KG1 (cell line): ENCODE measurements at places on chromosomes 2 and 18.

- peak; percentile 39 for DNase-seq
Observed at GRCh38 chr18:3604498-3605408, 154.8 kb downstream of the TGIF1 start.

GRCh38 chr2:36459725-36460137, 104.2 kb downstream of the CRIM1 start:
- no peak for DNase-seq

GRCh38 chr2:158042666-158043065, 59.0 kb upstream of the UPP2 start:
- DNase-seq, result no peak

GRCh38 chr2:184444217-184444616, 154.1 kb upstream of the ZNF804A start:
- DNase-seq, result no peak

- DNase-seq, result no peak
Observed at GRCh38 chr2:205702576-205702975, 20.3 kb downstream of the NRP2 start.

GRCh38 chr2:19046986-19047780, 311.2 kb downstream of the OSR1 start:
- DNase-seq, result no peak

GRCh38 chr2:29463181-29463900, 348.1 kb downstream of the CLIP4 start:
- DNase-seq, result no peak

- DNase-seq, result no peak
Observed at GRCh38 chr2:25174192-25174861, 5.9 kb upstream of the POMC start.

- no peak for DNase-seq
Observed at GRCh38 chr2:37560863-37561614, 110.4 kb downstream of the CDC42EP3 start.

GRCh38 chr2:48771241-48772014, 15.9 kb upstream of the LHCGR start:
- no peak for DNase-seq

- no peak for DNase-seq
Observed at GRCh38 chr2:188808947-188809355, 165.2 kb upstream of the COL3A1 start.

DNA sequence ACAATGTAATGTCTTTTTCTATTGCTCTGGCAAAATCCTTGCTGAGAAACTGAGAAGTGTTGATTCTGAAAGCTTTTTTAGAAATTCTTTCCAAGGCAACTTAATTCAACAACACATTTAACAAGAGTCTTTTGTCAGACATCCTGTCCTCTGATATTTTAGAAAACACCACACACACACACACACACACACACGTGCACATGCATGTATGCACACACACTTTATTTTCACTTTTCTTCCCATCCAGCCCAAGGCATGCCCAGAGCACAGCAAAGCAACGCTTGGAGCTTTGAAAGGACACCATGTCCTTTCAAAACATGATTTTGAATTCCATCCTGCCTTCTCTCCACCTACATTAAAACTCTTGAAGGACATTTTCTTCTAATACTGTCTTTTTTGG, 116.1 kb downstream of the ATL2 start:
- DNase-seq, result no peak
